ENCODE measurements at places on chromosomes 1 and 21.

- DNase-seq: no peak
Measured at GRCh38 chr1:154174654-154175053, 17.2 kb downstream of the TPM3 start.

DNA sequence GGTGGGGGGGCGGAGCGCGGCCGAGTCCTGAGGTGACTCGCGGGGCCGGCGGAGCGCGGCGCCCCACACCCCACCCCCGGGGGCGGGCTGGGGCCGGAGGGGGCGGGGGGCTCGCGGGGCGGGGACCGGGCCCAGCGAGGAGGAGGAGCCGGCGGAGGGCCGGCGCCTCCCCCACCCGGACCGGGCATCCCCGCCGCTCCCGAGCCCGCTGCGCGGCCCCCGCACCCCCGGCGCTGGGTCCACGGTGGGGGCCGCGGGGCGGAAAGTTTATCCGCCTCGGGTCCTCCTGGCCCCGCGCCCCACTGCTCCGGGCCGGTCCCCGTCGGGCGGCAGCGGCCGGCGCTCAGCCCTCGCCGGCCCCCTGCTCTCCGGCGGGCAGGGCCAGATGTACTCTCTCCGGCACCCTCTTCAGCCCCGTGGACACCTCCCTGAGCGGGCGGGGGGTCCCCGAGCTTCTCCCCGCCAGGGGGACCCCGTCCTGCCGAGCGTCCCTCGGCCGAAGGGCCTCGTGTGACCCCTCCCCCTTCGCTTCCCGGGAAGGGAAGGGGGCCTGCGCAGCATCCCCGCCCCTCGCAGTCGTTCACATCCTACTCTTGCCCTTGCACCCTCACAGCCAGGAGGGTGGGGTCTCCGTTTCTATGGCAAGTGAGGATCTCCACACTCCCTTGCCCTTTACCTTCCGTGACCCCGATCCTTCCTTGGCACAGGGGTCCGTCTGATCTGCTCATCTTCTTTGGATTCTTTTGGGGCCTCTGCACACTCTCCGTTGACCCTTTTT lies 663 bp downstream of the CAMTA1 start:
- DNase-seq: peak; percentile 48

DNA sequence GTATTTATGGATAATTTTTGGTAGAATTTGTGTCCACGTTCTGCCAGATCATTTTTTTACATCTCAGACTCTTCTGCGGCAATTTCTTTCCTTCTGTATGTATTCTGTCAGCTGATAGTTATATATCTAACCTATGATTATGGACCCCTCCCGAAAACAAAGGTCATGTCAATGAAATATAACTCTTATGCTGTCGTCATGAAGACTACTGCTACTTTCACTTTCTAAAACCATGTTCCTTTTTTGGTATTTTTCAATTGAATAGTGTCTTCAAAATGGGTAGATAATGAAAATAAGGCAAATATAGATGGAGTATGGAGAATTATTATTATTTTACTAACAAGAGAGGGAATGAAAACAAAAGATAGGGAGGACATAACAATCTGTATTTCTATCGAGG lies 3.2 kb downstream of the ANGPTL1 start:
- DNase-seq: no peak

- peak; percentile 78 for DNase-seq
Measured at GRCh38 chr1:156591432-156592157, at the start of gene NAXE. TSS of gene NAXE (plus strand) at chr1:156591776. CDS start at chr1:156591805, 29 bp downstream.

DNA sequence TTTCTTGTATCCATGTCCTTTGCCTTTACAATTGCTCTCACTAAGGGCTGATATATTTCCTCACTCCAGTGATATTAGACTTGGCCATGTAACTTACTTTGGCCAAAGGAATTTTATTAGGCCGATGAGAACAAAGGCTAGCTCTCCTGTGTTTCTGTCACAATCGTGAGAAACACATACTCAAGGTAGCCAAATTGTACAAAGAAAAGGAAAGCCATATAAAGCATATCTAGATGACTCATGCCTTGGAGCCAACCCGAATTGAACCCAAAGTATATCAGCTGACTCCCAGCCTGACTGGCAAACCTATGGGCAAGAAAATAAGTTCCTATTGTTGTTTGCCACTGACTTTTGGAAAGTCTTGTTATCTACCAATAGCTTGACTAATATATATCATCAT lies 371.7 kb upstream of the LRRC7 start:
- no peak for DNase-seq

DNA sequence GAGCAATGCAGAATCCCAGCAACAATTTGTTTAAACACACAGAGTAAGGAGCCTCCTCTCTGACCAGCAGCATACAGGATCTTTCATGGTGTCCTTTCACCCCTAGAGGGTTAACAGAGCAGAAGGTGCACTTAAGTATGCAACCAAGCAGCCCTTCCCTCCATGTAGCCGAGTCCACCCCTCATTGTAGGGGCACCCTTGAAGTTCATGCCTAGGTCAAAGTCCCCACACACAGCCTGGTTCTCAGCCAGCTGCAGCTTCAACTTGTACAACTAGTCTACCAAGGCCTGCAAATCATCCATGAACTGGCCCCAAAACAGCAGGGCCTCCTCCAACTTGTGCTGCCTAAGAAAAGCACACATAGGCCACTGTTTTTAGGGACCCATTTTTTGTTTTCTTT lies 7.0 kb upstream of the BMP8B start:
- DNase-seq: no peak

DNA sequence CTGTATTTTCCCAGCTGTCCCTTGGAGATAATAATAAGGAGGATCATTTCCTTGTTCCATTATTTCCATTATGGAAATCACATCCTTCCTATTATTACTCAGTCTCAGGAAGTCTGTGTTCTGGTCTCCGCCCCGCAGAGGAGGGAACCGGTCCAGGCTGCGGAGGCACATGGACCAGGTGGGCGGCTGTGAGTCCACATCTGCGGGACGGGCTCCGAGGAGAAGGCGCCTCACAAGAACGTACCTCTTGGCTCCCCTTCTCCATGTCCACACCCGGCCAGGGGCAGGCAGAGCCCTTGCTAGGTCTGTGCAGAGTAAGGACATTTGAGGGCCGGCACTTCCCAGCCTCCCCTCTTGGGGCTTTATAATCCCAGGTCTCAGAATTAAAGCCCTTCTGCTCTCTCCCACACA lies 14.6 kb downstream of the RAB7B start:
- no peak for DNase-seq

GRCh38 chr1:176461576-176461975 lies 1.4 kb upstream of the PAPPA2 start:
- no peak for DNase-seq

- no peak for DNase-seq
Measured at GRCh38 chr1:204992201-204992997, 50.6 kb upstream of the CNTN2 start.

DNA sequence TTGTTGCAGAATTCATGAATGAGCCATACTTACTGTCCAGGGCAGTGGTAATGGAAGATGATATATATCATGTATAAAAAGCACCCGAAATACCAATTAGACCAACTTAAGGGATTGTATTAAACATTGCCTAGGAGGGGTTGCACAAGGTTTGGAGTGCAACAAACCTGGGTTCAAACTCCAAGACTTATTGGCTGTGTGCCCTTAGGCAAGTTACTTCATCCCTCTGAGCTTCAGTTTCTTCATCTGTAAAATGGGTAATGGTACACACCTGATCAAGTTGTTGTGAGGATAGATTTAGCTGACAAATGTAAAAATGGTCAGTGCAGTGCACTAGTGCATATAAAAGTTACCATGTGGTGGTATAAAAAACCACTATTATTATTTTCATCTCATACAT lies 9.8 kb upstream of the PPP1R15B start:
- no peak for DNase-seq

- DNase-seq: no peak
Measured at GRCh38 chr1:33762109-33762830, 101.6 kb upstream of the HMGB4 start.

DNA sequence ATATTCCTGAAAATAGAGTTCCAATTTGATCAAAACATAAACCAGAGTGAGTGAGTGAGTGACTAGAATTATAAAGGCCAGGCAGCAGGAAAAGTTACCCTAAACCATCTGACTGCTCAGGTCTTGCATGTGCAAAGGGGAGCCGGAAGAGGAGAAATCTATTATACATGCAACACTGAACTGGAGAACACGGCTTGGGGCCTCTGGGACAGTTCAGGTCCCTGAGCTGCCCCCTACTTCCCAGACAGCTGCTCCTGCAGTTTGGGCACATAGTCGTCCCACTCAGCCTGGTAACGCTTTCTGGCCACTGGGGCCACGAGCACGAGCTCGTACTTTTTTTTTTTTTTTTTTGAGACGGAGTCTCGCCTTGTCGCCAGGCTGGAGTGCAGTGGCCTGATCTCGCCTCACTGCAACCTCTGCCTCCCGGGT lies 40.1 kb downstream of the PTPRC start:
- peak; percentile 89 for DNase-seq

DNA sequence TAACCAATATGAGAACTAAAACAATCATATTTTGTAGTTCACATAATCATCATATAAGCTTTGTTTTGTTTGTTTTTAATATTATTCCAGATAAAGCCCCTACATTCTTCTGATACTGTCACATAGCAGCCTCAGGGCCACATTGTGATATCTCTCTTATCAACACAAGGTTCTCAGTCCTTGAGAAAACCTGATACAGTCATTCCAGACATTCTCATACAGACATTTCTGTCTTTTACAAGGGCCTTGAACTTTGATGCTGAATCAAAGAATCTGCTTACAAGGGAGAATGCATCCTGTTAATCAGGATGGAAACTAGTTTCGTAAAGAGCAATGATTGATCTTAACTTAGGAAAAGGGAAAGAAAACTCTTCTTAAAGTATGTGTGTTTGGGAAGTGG lies 12.7 kb upstream of the VCAM1 start:
- no peak for DNase-seq

GRCh38 chr1:74748960-74749359 lies 16.0 kb downstream of the TYW3 start:
- DNase-seq: no peak

DNA sequence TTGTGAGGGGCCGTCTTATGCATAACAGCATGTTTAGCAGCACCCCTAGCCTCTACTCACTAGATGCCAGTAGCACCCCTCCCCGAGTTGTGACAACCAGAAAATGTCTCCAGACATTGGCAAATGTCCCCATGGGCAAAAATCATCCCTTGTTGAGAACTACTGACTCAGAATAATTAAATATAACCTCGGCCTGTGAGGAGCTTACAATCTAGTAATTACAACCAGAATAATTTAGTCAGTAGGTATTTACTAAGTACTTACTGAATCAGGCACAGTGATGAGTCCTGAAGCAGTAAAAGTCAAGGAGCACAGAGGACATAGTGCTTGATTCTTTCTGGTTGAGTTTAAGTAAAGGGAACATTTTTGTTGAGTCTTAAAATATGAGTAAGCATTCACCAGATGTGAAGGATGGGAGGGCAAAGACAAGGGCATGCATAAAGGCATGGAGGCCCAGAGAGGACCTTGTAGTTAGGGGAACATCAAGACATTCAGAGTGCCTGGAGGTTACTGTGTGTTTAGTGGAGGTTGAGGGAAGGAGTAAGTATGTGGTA lies 44.1 kb upstream of the KCNQ4 start:
- DNase-seq: no peak

- no peak for DNase-seq
Measured at GRCh38 chr1:213683529-213683928, 304.2 kb upstream of the PROX1 start.

DNA sequence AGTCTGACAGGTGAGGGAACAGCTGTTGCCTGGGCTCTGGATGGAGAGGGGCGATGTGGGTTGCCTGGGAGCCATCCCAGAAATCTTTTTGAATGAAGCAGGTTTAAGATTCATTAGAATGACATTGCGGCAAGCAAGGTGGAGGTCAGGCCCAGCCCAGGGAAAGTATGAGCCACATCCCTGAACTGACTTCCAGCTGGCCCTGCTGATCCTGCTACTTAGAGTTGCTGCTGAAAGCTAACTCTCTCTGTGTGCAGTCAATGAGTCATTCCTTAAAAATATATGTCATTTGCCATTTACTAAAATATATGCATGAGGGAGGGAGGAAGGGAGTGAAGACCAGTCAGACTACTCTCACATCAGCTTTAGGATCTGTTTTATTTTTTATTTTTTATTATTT lies 54.3 kb upstream of the RAB3GAP2 start:
- no peak for DNase-seq

GRCh38 chr1:108119500-108119899 lies 80.6 kb downstream of the SLC25A24 start:
- no peak for DNase-seq

DNA sequence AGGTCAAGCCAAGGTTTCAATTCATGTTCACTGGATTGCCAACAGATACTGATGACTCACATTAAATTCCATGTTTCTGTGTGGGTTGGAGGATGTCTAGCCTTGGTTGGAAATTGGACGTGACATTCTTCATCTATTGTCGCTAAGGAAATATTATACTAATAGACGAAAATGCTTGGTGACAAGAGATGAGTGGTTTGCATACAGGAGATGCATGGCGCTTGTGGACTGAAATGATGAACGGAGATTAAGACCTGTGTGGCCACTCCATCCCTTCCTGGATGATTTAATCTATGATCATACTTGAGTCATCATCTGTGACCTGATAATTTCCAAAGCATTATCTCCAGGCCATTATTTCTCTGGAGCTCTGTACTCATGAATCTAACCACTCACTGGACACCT lies 97.0 kb upstream of the CD34 start:
- DNase-seq: no peak
